Fibroblast of gingiva (primary cell): ENCODE measurements at places on chromosomes 2 and 18.

DNA sequence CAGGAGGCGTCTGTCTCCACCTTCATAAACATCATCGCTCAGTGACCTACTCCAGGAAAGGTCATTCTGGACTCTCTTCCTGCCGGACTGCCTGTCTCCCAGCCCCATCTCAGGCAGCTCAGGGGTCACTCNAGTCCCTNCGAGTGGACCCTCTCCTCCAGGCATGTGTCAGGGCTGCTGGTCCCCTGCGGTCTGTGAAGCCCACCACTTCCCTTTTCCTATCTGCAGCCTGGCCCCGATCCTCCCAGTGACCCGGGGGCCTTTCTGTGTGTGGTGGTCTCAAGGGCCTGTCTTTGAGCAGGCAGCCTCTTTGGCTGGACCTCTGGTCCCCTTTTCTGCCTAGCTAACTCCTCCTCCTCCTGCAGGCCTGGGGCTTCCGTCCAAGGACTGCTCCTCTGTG, 5.9 kb upstream of the PARD6G start:
- no peak for DNase-seq

DNA sequence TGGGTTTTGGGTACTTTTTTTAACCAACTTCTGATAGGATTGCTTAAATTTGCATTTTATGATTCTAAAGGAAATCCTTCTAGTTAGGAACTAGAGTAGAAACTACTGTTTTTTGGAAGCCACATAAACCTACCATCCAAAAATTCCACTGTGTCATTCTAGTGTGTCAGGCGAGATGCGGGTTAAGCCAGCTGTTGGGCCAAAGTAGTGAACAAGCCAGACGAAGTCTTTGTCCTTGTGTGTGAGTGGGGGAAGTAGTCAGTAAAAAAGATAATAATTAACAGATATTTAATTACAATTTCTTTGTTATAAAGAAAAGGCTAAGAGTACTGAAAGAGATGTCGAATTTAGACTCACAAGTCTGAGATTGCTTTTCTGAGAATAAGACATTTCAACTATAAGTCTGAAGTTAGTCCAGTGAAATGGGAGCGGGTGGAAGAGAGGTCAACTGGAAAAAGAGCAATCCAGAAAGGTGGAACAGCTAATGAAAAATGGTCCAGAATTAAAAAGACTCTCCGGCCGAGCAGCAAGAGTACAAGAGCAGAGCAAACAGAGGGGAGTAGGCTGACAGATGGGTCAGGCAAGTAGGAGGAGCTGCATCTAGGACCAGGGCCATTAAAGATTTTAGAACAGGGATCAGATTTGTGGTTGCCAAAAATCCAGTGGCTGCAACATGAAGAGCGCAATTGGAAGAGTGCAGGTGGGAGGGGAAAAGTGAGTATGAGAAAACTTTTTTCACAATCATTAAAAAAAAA, 1.5 kb downstream of the EPB41L5 start:
- peak; percentile 14 for DNase-seq

DNA sequence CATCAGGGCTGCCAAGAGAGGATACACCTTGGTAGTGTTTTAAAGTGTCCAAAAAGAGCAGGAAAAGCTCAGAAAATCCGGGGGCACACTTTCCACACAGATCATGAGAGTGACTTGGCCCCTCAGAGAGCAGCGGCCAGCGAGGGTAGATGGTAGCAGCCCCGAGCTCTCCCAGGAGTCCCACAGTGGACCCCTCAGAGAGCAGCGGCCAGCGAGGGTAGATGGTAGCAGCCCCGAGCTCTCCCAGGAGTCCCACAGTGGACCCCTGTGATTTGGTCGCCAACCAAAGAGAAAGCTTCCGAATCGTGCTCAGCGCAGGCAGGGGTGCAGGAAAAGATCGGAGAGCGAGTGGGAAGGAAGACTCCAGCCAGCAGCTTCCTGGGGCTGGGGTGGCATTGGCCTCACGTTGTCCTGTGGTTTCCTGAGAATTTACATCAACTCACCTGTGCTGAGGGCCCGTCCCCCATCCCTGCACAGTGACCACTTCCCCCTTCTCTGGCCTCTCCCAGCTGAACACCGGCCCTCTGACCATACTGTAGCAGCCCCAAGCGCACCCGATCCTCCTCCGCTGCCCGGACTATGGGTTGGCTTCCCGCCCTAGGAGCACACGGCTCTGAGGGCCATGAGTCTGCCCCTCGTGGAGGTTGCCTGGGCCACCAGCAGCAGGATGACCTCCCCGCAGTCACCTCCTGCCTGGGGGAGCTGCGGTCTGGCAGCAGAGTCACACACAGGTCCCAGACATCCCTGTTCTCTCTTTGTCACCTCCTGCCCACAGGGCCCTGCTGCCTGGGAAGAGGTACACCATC, 33.7 kb downstream of the MTERF4 start:
- DNase-seq = no peak

DNA sequence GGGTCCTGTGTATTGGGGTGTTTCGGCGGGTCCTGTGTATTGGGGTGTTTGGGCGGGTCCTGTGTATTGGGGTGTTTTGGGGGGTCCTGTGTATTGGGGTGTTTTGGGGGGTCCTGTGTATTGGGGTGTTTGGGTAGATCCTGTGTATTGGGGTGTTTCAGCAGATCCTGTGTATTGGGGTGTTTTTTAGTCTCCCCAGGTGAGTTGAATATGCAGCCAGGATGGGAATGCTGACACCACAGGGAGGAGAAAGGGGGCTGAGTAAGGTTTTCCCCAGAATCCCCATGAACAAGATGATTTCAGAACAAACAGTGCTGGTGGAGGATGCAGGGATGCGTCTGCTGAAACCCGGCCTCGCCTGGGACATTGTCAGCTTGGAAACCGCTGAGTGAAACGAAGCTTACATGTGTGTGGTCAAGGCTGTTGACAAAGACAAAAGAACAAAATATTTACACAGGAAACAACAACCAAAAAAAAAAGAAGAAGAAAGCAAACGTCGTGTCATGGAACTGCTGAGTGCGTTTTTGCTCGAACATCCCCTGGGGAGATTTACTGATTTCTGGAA, 88.5 kb upstream of the ODC1 start:
- no peak for DNase-seq

DNA sequence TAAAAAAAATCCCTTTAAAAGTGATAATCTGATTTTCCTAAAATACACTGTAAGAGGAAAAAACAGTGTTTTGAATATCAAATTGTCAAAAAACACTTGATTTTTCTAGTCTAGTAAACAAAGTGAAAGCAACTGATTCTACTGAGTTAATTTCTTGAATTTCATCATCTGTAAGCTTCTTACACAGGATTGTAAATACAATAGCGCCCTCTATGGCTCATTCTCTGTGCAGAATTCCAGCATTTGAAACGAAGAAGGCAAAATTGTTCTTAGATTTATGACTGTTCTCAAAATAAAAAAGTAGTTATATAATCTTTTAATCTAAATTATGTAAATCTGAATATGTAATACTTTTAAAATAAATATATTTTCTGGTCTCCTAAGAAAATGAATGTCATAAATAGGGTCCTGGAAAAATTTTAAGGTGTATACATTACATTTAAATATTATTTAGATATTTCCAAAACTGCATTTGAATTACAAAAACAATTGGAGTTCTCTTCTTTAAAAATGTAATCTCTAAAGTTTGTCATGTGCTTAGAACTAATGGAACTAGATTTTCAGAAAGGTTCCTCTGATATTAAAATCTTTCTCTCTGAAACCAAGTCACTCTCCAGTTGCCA, 176.9 kb upstream of the MC4R start:
- DNase-seq = peak; percentile 78

- DNase-seq = no peak
Measured at GRCh38 chr2:98929920-98930319, 6.1 kb downstream of the CRACDL start.

DNA sequence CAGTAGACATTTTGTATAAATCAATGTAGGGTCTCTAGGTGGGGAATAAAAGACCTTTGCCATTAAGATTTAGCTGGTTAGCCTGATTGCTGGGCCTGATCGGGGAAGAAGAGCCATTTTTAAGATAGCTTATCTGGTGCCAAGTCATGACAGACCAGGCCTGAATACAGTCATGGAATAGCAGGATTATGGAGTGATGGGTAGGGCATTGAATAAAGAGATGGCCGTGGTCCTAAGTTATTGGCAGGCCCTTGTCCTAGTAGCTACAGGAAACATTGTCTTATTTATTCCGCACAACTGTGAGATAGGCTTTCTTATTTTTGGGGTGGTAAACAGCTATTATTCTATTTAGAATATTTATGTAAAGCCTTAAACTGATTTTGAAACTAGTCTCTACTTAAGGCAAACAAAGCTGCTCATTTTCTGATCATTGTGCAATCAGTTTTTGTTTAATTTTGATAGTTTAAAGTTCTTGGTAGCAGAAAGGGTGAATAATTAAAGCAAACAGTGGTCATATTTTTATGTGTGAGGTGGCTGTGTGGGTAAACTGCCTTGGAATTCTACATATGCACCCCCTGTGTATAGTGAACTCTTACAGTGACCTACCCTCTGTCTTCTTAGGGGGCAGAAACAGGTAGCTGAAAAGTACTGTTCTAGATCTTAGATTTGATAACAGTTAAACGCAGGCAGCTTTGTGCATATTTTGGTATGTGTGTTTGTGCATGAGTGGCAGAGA, 22.6 kb downstream of the ZNF236 start:
- no peak for DNase-seq

- DNase-seq = no peak
Measured at GRCh38 chr2:102724016-102724490, 37.8 kb upstream of the TMEM182 start.

- DNase-seq = no peak
Measured at GRCh38 chr2:158463496-158464095, 6.8 kb downstream of the PKP4 start.

GRCh38 chr18:35161934-35162333, 78.9 kb upstream of the ZNF397 start:
- DNase-seq = no peak

DNA sequence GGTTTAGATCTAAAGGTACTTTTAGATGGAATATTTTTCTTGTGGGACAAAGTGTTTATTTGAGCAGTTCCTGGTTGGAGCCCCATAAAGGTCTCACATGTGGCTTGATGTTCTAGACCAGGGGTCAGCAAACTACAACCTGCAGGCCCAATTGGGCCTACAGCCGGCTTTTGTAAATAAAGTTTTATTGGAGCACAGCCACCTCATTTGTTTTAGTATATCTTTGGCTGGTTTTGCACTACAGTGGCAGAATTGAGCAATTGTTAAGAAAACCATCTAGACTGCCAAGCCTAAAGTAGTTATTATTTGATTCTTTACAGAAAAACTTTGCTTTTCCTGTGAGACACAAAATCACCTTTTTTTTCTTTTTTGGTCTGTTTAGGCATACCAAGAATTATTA, 41.6 kb downstream of the NDC80 start:
- peak; percentile 47 for DNase-seq

DNA sequence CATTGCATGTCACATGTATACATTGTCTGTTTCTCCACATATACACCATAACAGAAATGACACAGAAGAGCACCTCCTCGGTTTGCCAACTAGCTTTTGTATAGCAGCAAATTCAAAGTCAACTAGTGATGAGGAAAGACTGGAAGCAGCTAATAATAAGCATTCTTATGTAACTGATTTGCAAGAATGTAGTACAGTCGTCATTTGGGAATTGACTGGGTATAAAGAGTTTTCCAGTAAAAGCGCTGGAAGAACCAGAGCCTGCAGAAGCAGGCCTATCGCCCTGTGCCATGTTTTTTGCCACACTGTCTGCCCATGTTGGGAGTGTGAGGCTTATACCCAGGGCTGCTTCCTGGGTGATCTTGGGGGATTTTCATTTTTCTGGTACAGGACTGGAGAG, 310.6 kb downstream of the GBX2 start:
- DNase-seq = no peak
